ENCODE measurements at places on chromosomes 6 and 20.

GRCh38 chr6:155262655-155263054 is 1.2 kb upstream of the CLDN20 start:
- DNase-seq: no peak

- DNase-seq: no peak
Measured at GRCh38 chr20:47453167-47453782, 48.4 kb upstream of the NCOA3 start.

GRCh38 chr6:161001421-161001820 is 9.9 kb downstream of the MAP3K4 start:
- no peak for DNase-seq

GRCh38 chr6:40932366-40932765 is 106.7 kb downstream of the UNC5CL start:
- no peak for DNase-seq

DNA sequence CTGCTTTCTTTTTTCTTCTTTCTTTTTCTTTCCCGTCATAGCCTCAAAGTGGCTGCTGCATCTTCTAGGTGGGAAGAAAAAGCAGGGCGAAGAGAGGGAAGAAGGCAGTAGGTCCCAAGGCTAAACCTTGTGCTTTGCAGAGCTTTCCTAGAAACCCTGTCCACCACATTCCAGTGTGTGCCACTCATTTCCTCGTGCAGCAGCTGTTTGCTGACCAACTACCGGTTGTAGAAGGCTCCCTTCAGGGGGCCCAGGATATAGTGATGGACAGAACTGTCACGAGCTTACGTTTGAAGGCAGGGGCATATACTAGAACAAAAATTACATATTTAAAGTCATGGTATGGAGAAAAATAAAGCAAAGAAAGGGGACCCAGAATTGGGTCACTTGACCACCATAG is 103.0 kb downstream of the SASH1 start:
- DNase-seq: no peak

GRCh38 chr6:117481278-117481925 is 1.1 kb upstream of the DCBLD1 start:
- DNase-seq: peak; percentile 37

DNA sequence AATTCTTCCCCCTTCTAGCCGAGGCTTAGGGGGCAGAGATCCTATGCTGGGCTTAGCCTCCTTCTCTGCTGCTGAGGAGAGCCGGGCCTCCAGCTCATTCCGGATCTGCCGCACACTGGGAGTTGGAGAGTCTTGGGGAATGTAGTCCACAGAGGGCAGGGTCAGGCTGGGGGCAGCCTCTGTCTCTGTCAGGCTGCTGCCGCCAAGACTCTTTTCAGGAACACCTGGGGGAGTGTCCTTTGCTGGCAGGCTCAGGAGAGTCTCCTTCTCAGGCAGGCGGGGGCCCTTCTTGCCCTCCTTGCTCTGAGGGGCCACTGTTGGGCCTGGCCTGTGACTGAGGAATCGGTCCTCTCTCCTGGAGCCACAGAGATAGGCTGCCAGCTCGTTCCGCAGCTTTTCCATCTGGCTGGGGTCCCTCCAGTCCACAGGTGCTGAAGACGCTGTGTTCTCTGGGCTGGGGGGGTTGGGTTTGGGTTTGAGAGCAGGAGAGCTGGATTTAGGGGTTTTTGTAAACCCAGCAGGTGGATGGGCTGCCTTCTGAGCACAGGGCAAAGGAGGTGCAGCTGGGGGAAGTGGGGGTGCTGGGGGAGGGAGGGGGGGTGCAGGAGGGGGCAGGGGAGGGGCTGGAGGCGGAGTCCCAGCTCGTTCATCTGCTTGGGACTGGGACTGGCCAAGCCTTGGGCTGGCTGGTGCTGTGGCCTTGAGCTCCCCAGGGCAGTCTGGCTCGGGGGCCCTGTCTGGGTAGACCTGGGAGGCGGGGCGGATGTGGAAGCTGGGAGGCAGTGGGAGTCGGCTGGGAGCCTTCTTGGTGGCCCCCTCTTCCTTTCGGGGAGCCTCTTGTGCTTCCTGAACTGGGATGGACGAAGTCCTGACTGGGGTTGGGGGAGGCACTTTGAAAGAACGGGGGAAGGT is 36.1 kb downstream of the C6orf132 start:
- DNase-seq: no peak

DNA sequence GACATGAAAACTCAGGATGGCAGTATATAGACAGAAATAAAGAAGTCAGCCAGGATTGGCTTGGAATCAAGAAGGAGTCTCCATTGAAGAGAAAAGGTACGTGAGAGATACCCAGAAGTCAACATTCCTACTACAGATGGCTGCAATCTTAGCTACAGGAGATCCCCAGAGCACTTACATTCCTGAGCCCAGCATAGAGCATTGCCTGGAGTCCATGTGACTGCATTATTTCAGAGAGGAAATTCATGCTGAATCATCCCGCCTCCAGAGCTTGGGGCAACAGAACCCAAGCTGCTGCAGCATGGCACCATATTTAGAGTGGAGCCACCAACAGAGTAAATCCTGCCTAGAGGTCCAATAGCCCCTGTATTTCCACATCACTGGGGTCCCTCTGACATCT is 125.0 kb upstream of the GRIK2 start:
- no peak for DNase-seq

GRCh38 chr20:14566505-14566904 is 229.1 kb upstream of the FLRT3 start:
- DNase-seq: no peak

GRCh38 chr6:83096791-83097190 is 29.3 kb downstream of the DOP1A start:
- DNase-seq: no peak

GRCh38 chr6:46022106-46022948 is 6.7 kb upstream of the CLIC5 start:
- DNase-seq: no peak

- no peak for DNase-seq
Measured at GRCh38 chr20:44946271-44946852, 13.8 kb downstream of the TOMM34 start.

GRCh38 chr6:41445261-41445660 is 100.9 kb upstream of the FOXP4 start:
- no peak for DNase-seq

DNA sequence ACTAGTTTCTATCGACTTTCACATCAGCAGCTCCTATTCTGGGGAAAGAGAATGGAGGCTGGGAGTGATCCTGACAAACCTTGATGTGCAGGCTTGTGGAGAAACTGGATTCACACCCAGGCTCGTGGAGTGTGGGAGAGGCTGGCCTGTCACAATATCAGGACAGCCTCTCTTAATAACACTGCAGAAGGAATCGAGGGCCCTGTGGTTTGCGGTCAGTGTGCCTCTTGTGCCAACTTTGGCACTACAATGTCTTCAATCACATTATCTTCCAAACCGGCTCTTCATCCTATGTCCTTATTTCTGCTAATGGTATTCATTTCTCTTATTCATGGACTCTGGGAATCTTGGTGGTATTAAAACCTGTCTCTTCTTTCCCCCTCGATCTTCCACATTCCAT is 92.7 kb downstream of the PRL start:
- no peak for DNase-seq

DNA sequence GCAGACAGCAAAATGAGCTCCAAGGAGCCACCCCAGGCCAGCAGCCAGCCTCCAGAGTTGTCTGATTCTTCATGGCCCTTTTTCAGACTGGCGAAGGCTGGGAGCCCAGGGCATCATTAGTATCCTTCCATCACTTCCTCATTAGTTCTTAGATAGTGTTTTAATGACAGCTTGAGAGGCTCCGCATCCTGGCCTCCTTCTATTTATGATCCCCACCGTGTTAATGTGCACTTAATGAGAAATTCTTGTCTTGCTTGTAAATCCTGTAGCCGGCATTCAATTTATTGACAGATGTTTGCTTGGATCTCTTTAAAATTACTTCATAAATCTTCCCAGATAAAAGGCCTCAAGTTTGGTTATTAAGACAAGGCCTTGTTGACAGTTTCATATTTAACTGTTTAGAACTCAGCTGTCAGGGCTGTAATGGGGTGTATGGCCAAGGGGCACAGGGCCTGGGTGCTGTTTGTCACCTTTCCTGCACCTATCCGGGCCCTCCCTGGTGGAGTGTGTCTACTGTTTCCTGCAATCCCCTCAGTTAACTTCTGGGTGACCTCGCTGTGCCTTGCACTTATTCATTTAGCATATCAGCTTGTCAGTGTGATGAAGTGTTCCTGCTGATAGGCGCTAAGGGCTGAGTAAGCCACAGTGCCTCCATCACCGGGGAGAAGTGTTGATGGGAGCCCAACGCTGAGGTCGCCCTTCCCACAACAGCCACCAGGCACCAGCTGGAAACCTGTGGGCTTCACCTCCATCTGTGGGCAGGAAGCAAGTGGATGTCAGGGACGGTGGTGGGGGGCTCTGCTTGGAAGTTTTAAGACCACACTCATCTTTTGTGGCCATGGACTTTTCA is 169.3 kb downstream of the TSHZ2 start:
- DNase-seq: no peak

DNA sequence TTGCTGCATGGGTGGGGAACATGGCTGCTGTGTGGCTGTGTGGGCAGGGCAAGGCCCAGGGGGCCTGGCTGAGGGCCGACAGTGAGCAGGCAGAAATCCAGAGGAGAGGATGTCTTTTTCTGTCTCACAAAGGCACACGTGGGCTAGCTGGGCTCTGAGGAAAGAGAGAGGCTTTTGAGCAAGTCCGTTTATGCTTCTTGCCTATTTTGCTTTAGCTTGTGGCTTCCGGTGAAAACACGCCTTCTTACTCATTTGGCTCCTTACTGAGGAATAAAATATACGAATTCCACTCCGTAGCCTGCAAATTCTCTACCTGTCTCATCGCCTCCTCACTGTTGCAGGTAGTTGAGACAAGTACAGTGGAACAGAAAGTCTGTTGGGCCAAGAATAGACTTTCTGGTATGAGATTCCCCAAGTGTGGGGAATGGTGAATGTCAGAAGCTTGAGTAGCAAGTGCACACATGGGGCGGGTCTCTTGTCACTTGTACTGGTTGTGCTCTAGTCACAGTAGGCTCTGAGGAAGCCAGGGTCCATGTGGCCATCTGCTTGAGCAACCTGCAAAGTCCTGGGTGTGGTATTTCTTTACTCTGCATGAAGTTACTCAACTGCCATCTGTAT is 28.4 kb downstream of the WRNIP1 start:
- DNase-seq: no peak

- DNase-seq: no peak
Measured at GRCh38 chr6:108633436-108633835, 72.7 kb downstream of the FOXO3 start.

DNA sequence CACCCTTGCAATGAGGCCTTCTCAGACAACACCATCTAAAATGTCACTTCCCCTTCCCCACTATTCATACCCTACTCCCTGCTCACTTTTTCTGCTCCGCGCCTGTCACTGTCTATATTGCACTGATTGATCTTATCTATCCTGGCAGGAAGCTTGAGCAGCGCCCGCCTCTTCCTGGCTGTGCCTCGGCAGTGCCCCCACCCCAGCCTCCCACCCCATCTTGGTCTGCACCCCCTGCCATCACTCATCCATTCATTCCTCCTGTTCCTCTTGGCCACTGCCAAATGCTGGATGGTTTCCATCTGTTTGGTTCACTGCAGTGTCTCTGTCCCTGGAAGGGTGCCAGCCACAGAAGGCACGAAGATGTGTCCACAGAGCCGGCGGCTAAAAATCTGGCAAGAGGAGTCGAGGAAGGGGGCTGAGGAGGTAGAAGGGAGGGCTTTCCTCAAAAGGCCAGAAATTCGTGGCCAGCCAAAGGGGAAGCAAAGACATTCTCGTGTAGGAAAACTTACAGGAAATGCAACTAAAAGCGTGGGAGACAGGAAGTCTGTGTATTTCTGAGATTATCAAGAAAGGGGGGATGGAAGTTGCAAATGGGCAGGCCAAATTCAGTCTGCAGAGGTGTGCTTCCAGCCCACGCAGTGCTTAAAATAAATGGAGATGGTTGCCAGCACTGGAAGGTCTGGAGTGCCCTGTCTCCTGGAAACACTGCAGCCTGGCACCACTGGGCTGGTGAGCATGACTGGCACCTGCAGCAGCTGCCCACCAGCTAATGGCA is 27.6 kb downstream of the SYNJ2 start:
- peak; percentile 27 for DNase-seq

DNA sequence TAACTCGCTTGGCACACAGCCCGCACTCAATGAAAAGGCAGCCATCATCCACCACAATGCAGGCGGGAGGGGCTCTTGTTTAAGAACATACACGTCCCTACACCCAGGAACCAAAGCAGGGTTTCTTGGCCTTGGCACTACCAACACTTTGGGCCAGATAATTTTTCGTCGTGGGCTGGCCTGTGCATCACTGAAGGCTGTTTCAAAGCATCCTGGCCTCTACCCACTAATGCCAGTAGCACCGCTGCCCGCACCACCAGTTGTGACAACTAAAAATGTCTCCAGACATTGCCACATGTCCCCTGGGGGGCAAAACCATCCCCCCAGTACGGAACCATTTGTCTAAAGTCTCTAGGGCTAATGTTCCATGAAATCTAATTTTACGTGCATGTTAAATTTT is 13.0 kb downstream of the UQCC2 start:
- no peak for DNase-seq

- no peak for DNase-seq
Measured at GRCh38 chr6:154554491-154554890, 44.0 kb upstream of the CNKSR3 start.

GRCh38 chr20:64035933-64036345 is at the start of gene C20orf204:
Gene C20orf204, plus strand, starts transcription at chr20:64036182. Its CDS starts 142 bp downstream, at chr20:64036324.
- DNase-seq: no peak

GRCh38 chr20:24523661-24524060 is 54.2 kb downstream of the SYNDIG1 start:
- no peak for DNase-seq

- DNase-seq: no peak
Measured at GRCh38 chr6:125807293-125807692, 16.5 kb downstream of the NCOA7 start.

- DNase-seq: no peak
Measured at GRCh38 chr6:150667359-150667758, 67.7 kb downstream of the PLEKHG1 start.

- no peak for DNase-seq
Measured at GRCh38 chr20:18304618-18305017, 16.3 kb downstream of the ZNF133 start.

DNA sequence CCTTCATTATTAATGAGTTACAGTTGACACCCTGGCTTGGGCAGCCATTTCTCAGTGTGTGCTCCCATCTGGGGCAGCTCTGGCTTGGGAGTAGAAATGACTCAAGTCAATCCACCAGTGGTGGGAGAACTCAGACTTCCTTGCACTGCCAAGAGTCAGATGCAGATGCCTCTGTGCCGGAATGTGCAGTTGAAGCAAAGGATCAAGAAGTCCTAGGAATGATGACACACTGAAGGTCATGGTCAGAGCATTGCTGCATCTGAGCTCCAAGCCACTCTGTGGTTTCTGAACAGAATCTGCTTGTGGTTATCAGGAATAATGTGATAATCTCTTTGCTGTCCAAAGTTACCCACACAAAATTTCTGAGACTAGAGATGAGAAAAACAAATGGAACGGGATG is 19.5 kb upstream of the PAX1 start:
- no peak for DNase-seq

GRCh38 chr20:49854190-49854875 is 41.7 kb downstream of the SLC9A8 start:
- no peak for DNase-seq

GRCh38 chr6:108560463-108561308 is at the start of gene FOXO3:
Gene FOXO3, plus strand, starts transcription at chr6:108560917. Its CDS starts 292 bp downstream, at chr6:108561209.
- peak; percentile 74 for DNase-seq

Measured in stimulated activated naive CD4-positive, alpha-beta T cell (primary cell).